ENCODE measurements at places on chromosomes 2 and 18.

- DNase-seq: no peak
Observed at GRCh38 chr2:54664238-54664786, 59.1 kb upstream of the EML6 start.

DNA sequence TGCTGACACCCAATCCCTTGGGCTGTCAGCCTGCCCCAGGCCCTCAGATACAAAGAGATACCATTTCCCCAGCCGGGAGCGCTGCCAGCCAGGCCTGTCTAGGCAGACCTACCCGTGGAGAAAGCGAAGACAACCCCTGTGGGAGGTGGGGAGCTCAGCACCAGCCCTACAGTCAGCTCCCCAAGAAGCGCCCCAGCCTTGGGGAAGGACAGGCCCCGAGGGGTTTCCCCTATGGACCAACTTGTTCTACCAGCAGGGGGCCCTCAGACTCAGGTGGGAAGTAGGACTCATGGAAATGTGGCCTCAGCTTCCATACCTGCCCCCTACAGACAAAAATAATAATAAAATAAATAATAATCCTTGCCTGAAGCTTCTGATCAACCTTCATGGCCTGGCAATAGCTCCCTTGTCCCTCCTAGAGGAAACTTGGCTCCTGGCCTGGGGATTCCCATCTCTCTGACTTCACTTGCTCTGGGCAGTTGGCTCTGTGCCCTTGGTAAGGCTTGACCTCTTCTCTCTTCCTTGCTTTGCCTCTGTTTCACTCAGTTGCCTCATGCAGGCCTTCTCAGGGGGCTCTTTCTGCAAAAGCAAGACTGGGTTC lies 7.0 kb downstream of the SLC35F6 start:
- no peak for DNase-seq

DNA sequence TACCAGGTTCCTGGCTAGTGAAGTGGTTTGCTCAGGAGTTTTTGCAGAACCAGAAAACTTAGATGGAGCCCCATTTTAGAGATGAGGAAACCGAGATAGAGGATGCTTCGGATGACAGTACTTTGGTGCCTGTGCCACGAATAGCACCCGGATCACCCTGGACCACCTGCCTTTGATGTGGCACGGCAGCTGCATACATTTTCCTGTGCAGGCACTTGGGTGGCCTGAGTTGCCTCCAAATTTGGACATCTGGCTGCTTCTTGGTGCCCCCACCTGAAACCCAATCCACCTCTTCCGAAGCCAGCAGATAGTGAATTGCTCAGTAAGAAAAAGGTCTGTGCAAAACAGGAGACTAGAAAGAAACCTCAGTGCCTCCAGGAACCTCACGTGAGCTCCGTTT lies 140.6 kb upstream of the ID2 start:
- DNase-seq: no peak

DNA sequence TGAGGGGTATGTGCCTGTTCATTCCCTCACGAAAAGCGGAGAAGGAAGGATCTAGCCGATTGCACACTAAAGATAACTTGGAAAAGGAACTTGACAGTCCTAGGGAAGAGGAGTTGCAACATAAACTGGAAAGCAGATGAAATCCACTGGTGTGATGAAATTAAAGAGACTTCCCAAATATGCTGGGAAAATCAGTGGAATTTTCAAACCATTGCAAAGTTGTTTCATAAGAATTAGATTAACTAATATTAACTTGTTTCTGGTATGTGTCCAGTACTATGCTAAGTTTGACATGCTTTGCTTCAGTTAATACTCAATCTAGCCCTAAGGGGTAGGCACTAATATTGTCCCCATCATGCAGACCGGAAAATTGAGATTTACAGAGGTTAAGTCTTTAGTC lies 222.7 kb downstream of the IKZF2 start:
- DNase-seq: no peak

DNA sequence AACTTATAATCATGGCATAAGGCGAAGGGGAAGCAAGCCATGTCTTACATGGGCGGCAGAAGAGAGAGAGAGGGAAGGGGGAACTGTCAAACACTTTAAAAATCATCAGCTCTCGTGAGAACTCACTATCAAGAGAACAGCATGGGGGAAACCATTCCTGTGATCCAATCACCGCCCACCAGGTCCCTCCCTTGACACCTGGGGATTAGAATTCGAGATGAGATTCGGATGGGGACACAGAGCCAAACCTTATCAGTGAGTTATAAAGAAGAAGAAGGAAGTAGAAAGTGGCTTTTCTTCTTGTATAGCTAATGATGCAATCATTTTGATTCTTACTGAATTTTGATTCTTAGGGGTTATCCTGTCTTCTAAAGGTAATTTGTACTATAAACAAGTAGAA lies 51.4 kb downstream of the SMCHD1 start:
- DNase-seq: no peak

DNA sequence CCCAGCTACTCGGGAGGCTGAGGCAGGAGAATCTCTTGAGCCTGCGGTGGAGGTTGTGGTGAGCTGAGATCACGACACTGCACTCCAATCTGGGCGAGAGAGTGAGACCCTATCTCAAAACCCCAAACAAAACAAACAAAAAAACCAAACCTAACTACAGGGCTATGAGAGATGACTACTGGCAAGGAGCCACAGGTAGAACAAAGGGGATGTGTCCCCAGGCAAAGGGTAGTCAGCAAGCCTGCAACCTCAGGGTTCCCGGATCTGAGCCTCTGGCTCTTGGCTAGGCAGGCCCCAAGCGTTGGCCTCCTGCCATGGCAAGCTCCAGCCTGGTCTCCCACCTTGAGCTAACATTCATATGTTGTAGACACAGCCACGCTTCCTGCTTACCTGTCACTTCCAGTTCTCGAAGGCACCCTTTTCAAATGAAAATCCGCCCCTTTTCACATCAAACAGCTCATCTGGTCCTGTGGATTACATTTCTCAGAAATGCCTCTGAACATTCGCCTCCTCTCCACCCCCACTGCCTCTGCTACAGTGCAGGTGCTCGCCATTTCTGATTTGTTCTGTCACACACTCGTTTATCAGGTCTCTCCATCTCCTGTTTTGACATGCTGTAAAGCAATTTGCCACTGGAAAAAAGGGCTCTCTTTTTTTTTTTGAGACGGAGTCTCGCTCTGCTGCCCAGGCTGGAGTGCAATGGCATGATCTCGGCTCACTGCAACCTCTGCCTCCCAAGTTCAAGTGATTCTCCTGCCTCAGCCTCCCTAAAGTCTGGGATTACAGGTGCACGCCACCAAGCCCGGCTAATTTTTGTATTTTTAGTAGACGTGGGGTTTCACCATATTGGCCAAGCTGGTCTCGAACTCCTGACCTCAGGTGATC lies 13.1 kb upstream of the ACTR3 start:
- peak; percentile 69 for DNase-seq

- no peak for DNase-seq
Observed at GRCh38 chr2:203708846-203709396, 2.5 kb downstream of the CD28 start.
